ENCODE measurements at places on chromosomes 13 and 19.

GRCh38 chr13:44498969-44499368 is 77.2 kb downstream of the TSC22D1 start:
- DNase-seq, result no peak

- no peak for DNase-seq
Observed at GRCh38 chr13:102141625-102142472, 260.0 kb downstream of the FGF14 start.

GRCh38 chr13:101150998-101151397 is 265.3 kb downstream of the NALCN start:
- DNase-seq, result no peak

- no peak for DNase-seq
Observed at GRCh38 chr19:4678881-4679790, 9.0 kb upstream of the MYDGF start.

DNA sequence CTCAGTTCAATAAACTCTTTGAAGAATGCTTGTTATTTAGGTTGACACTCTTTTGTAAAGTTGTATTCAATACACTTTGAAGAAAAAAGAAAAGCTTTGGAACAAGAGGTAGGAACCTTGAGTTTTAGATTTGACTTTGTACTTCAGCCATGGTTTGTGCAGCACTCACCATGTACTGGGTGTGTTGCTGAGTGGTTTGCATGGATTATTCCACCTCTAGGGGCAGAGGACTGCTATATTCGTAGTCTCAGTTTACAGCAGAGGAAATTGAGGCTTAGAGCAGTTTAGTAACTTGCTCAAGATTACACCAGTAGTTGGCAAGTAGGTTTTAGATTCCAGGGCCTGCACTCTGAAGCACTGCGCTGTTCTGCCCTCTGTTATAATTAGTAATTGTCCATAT is 68.8 kb downstream of the DNAJC3 start:
- no peak for DNase-seq

GRCh38 chr19:5624018-5624663 is 1.3 kb downstream of the SAFB start:
- DNase-seq, result no peak

- no peak for DNase-seq
Observed at GRCh38 chr19:40178756-40179155, 12.5 kb upstream of the MAP3K10 start.

GRCh38 chr19:38941979-38942378 is 11.2 kb downstream of the MRPS12 start:
- DNase-seq, result no peak

DNA sequence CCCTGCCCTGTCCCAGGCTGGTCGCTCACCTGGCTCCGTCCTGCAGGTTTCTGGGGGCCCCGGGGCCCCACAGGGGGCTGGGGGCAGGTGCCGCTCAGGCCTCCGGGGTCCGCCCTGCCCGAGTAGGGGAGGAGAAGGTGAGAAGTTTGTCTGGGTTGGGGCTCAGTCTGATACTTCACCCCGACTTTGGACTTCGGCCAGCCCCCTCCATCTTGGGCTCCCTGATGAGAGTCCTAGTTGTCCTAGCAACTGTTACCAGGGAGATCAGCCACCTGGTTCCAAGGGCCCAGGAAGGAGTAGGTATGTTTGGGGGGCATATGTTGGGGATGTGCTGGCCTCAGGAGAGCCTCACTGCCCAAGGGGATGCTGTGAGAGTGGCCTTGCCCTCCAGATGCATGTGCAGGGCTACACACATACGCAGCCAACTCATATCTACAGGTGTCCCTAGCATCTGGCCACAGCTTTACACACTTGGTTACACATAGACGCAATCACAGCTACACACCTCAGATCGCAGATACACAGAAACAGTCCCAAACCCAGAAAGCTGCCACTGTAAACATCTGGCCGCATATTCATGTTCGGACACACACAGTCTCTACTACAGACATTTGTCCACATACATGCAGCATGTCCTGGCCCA is 3.4 kb downstream of the NUMBL start:
- DNase-seq, result no peak

- no peak for DNase-seq
Observed at GRCh38 chr19:54451331-54451871, 2.4 kb downstream of the LENG8 start.

DNA sequence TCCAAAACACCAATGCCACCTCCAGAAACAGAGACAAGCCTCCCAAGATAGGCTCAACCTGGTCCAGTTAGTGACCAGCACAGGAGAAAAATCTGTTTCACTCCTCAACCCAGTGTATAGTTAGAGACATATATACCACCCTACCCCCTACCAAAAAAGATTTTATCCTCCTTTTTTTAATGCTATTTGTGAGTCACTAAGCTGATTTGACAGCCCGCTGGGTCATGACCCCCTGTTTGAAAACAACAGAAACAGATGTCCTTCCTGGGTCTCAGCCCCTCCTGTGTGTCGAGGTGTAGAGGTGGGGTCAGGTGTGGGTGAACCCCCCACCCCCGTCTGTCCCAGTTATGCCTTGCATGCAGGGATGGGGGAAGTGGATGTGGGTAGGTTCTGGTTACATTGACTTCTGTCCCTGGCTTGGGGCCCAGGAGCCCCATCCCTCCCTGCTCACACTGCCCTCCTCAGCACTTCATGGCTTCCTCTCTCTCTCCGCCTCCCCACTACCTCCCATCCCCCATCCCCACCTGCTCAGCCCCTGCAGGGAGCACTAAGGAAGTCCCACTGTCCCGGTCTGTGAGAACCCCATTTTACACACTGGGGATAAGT is 14.0 kb upstream of the TOMM40 start:
- DNase-seq, result no peak

DNA sequence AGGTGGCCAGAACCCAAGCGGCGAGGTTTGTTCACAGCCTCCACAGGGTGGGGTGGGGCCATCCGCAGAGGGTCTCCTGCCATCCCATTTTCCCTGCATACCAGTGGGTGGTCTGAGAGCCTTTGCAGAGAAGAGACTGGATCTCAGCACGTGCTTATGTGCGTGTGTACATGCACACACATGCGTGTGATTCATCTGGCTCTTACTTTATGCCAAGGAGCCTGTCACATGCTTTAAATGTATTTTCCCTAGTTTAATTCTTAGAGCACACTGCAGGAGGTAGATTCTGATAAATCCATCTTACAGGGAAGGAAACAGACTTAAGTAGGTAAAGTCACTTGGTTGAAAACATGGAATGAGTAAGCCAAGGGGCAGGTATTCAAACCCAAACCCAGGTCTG is 47.1 kb downstream of the CAPN12 start:
- DNase-seq, result no peak

DNA sequence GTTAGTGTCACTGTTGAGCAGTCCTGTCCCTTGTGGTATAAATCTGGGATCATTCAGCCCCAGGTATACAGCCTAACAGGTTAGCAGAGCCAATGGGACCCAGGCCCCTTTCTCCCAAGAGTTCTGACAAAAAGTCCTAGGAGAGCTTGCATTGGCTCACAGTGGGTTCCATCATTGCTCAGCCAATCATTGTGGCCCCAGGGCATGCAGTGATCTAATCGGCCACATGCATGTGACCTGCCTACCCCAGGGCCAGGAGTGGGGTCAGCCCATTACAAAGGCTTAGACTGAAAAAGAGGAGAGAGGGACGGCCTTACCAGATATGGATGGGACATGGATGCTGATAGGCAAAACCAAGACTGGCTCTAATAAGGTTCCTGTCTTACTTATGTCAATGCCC is 41.1 kb downstream of the SPTBN4 start:
- no peak for DNase-seq

DNA sequence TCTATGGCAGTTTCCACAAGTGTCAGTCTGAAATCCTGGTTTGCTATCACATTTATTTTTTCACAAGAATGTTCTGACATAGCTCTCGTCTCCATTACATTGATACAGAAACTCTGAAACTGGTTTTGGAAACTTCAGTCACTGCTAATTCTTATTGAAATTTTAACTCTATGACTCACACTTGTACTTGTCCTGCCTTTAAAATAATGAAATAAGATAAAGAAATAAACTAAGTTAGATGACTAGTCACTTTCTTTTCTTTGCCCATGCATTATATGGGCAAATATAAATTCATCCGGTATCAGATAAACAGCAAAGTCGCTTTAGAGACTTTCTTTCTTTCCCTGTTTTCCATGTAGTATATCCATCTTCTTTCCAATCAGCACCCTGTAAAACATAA is 257.5 kb downstream of the PCDH9 start:
- no peak for DNase-seq

DNA sequence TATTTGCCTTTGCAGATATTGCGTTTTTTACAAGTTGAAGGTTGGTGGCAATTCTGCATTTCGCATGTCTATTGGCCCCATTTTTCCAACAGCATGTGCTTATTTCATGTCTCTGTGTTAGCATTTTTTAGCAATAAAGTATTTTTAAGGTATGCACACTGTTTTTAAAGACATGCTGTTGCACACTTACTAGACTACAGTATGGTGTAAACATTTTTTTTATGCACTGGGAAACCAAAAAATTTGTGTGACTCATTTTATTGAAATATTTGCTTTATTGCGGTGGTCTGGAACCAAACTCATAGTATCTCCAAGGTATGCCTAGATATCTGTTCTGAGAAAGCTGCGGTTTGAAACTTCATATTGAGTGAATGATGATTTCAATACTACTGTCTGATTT is 55.4 kb upstream of the RNF113B start:
- DNase-seq, result no peak

- no peak for DNase-seq
Observed at GRCh38 chr13:98217597-98217996, 40.5 kb upstream of the RNF113B start.

DNA sequence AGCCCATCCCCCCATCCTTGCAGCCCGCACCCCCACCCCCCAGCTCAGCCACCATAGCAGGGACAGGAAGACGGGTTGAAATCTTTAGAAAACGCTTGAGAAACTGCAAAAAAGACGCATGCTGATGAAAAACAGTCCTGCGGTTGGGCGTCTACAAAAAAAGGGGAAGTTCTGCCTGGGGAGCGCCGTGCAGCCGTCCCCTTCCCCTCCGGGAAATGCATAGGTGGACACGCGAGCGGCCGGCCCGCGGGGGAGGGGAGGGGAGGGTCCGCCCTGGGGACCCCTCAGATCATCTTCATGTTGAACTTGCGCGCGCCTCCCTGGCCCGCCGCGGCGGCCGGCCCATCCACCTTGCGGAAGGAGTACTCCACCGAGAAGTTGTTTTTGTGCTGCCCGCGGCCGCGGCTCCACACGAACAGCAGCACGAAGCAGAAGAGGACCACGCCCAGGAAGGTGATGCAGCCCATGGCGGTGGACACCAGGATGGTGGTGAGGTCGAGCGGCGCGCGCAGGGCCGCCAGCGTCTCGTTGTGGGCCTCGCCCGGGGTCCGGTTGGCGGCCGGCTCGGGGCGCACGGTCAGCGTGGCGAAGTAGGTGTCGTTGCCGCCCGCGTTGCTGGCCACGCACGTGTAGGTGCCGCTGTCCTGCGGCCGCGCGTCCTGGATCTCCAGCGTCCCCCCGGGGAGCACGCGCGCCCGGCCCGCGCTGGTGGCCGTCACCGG is 7.9 kb upstream of the PEAK3 start:
- DNase-seq, result no peak

DNA sequence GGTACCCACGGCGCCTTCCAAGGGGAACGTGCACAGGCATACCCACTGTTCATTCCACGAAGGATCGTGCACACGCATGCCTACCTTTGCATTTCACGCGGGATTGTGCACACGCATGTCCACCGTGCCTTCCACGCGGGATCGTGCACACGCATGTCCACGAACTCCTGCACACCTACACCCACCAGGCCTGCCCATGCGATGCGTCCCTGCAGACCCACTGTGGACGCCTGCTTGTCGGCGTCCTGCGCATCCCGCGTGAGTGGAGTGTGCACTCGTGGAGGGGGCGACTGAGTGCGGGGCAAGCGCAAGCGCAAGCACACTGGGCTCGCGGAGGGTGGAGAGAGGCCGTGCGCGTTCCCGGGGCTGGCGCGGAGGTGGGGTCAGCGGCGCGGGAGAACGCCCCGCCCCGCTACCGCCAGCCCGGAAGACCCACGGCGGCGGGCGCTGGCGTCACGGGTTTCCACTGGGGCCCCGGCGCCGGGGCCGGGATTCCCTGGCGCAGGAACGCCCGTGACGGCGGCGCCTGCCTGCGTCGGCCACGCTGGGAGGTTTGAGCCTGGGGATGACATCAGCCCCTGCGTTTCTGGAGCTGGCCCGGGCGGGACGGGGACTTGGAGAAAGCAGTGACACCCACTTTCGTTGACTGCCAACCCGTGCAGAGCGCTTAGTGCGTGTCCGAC is 18.7 kb downstream of the GADD45B start:
- no peak for DNase-seq

GRCh38 chr13:51858433-51859247 is 3.1 kb upstream of the CCDC70 start:
- no peak for DNase-seq

GRCh38 chr19:4019578-4019977 is 12.0 kb downstream of the PIAS4 start:
- DNase-seq, result no peak

GRCh38 chr19:580274-580835 is 8.0 kb downstream of the BSG start:
- DNase-seq, result no peak

- DNase-seq, result peak; percentile 30
Observed at GRCh38 chr19:53192771-53193534, at the start of gene ZNF665. Gene ZNF665 (minus strand): TSS chr19:53193358. CDS start chr19:53182898, 10,460 bp downstream.

- no peak for DNase-seq
Observed at GRCh38 chr13:77861741-77862140, 56.9 kb downstream of the EDNRB start.

DNA sequence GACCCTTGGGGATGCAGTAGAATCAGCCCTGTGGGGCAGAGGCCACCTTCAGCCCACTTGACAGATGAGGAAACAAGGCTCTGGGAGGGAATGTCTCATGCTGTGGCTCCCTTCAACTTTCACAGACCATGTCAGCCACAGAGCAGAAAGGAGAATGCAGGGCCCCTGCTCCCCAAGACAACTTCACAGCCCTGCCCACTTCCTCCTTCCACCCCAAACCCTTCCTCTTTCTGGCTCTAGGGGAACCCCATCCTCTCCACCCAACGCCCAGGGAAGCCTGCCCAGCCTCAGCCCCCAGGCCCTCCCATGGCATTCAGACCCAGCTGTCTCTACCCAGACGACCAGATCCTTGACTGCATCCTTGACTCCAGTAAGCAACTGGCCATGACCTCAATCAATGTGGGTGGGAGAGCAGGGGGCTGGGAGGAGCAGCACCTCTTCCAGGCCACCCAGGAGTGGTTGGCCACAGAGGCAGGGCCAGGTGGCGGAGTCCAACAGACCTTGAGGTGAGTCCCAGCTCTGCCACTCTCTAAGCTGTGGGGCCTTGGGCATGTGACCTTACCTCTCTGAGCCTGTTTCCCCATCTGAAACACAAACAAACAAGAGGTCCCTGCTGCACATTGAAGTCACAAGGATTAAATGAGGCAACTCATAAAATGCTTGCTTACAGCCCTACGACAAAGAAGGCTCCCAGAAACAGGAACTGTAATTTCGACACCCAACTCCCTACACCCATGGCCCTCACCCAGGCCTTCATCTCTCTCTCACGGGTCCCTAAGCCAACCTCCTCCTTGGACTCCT is 15.8 kb downstream of the DEDD2 start:
- no peak for DNase-seq

GRCh38 chr19:19137556-19138108 is 646 bp downstream of the TMEM161A start:
- DNase-seq, result no peak

GRCh38 chr13:70108356-70109105 is at the start of gene KLHL1:
Gene KLHL1 (minus strand): TSS chr13:70108452. CDS start chr13:70107699, 753 bp downstream.
- no peak for DNase-seq
